Stimulated activated CD4-positive, alpha-beta T cell treated with anti-CD3 and anti-CD28 coated beads, Interleukin-15, amount 100 ng/mL, for 1 hour (primary cell): ENCODE measurements at places on chromosomes 13 and 19.

DNA sequence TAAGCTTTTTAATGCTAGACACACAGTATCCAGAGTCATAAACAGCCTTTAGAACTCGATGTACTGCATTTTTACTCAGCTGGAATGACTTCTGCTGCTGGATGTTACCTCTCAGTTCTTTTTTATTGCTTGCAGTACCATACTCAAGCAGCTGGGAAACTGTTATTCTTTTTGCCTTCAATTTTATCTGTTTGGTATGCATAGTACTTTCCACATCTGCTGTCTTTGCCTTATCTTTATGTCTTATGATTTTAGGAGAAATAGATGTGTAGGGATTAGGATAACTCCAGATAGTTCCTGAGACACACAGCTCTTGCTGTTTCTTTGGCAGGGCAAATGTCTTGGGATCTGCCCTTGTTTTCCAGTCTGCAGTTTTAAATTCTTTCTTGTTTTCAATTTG, 31.5 kb downstream of the TEX30 start:
- no peak for DNase-seq

DNA sequence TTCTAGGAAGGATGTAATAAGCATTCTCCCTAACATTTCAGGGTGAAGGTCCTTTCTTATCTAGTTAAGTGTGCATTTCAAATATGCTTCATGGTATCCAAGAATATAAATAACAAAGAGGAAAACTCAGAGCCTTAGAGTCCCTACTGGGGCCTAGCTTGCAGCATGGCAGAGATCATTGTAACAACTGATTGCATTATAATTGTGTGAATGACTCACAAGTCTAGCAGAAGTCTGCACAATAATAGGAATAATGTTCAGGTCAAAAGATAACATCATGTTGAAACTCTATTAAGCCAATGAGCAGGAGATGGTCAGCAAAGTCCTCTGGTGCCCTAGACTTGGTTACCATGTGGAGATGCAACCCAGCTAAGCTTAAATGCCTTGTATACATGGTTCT, 3.4 kb downstream of the POSTN start:
- no peak for DNase-seq

- DNase-seq: no peak
These were observed 1552.2 kb downstream of the PCDH9 start for GRCh38 chr13:65677906-65678305.

- no peak for DNase-seq
These were observed 59.7 kb downstream of the NAA16 start for GRCh38 chr13:41370736-41371135.

DNA sequence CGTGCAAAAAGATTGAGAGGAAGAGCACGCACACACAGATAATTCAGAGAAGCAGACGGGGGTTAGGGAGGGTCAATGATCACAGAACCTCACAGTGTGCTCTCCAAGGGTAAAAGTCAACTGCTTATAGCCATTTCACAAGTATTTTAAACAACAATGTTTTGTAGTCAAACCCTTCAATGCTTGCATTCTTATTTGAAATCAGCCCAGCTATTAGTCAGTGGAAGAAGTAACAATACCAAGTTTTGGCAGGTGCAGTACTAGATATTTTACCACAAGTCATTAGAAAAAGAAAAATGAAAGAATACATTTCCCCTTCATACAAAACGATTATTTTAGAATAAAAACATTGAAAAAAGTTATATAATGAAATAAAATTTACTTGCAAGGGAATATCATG, 2.6 kb downstream of the CSNK1A1L start:
- no peak for DNase-seq

GRCh38 chr13:94590744-94591143, 5.2 kb downstream of the TGDS start:
- no peak for DNase-seq

DNA sequence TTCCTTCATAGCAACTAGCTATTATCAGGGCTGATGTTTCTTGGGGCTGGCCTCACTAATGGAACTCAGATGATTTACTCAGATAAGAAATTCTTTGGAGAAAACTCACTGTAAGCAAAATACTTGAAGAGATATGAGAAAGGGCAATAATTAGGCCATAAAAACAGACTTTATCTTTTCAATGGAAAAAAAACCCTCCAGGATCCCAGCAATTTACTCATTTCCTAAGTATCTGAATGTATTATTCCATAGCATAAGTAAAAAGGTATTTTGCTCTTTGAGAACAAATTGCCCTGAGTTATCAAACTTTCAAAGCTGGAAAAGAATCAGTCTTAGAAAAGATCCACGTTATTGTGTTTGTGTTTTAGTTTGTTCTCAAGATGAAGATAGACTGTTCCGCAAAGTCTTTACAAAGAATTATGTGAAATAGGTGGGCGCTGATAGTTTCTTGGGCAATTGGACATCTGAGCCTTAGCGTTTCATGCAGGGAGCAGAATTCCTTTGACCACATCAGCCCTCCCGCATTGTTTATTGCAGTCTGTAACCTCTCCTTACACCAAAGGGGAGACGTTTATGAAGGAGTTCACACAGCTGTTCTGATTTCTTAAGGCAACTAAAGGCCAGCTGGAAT, 29.1 kb upstream of the CSNK1A1L start:
- no peak for DNase-seq

DNA sequence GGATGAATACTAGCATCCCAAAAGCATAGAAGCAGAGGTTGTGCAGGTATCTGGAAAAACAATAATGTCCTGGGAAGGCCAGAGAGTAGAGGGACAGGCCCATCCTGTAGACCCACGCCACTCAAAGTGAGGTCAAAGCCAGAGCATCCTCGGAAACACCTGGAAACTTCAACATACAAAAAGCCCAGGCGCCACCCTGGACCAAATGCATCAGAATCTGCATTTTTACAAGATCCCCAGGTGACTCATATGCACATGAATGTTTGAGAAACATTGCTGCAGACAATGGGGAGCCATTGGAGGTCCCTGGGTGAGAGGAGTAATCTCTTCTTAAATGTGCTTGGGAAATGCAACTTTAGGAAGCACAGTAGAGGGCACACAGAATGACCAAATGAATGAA, 684.1 kb downstream of the DIAPH3 start:
- no peak for DNase-seq

DNA sequence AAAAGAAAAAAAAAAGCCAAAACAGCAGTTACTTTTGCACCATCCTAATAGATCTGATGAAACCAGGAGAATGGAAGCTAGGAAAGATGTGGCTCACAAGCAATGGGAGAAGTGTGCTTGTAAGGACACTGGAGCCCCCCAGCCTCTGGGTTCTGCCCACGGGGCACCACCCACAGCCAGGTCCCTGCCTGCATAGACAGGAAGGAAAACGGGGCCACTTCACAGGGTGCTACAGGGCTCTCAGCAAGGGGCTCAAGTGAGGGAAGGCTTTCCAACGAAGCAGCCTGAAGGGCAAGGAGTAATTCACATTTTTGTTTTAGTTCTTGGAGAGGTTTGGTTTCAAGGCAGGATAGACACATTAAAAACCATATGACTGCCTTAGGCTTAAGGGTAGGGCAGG, 42.7 kb downstream of the BRD4 start:
- no peak for DNase-seq

DNA sequence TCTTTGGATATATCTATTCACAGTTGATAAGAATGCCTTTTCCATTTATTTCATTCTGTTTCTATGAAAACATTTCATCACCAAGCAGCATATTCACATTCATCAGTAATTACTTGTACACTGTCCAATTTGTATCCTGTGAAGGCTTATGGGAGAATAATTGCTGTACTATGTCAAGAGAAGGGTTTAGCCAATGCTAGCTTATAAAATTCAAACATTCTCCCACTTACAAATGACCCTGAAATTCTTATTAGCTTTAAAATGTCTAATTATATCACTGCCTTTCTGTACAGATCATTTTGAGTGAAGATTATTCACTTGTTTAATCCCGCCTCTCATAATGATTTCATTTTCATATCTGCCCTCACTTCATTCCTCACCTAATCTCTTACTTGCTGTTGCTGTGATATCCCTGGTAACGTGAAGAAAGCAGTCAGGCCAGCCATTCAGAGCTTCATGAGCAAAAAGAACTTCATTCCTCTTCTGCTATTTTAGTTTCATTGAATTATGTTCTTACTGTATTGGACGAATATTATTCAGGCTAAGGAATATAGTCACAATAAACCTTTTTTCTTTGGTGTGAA, 778.7 kb downstream of the OLFM4 start:
- DNase-seq: no peak

DNA sequence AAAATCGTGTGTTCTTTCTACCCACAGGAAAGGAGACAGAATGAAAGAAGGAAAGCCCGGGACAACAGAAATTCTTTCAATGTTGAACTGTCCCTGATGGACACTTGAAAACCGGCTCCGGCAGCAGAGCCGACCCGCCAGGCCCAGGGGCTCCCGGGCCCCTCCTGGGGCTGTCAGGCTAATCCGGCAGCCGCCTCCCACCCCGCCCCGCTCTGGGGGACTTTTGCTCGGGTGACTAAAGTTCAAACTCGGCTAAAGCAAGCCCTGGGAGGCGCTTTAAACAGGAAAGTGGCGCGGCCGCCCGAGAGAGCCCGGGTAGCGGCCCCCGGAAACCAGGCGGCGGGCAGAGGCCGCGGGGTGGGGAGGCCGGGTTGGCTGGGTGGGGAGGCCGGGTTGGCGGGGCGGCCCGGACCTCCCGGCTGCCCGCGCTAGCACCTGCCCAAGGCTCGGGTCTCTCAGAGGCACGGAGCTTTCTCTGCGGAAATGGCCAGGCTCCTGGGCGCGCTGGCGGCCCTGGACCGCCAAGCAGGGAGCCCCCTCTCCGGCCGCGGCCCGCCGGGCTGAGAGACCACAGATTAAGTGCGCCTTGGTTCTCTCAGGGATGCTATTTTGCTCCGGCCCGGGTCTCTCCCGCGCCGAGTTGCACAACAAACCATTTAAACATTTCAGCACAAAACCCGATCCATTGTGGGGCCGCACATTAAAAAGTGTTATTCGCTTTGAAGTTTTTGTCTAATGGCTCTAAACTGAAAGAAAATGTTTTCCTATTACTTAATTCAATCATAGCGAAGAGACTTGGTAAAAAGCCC, 2.6 kb upstream of the GSX1 start:
- no peak for DNase-seq

DNA sequence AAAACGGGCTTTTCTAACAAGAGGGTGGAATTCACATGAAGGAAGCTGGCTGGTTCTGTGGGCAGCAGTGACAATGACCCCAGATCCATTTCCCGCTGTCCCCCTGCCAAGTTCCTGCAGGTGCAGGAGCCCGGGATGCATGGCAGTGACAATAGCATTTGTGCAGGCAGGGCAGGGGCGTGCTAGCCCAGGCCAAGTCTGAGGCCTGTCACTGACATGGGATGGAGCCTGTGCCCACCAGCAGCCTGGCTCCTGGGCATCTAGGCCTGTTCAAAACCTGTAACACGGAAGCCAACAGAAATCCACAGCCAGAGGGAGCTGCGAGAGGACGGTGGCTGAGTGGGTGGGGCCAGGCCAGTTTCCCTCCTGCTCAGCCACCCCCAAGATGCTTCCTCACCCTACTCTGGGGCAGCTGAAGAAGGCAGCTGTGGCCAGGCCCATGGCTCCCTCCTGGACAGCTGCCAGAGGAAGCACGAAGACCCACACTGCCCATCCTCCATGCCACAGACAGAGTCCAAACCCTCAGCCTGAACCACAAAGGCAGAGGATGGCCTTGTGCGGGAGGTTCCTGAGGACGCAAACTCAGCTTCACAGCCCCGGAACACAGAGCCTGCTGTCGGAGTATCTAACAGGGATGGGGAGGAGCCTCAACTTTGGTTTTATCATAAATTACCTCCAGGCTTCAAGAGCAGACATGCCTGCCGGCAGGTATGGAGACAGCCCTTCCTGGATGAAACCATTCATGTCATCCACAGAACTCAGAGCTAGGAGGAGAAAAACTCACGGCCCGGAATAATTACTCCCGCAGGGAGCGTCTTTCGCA, 74.0 kb downstream of the CEBPG start:
- DNase-seq: no peak

DNA sequence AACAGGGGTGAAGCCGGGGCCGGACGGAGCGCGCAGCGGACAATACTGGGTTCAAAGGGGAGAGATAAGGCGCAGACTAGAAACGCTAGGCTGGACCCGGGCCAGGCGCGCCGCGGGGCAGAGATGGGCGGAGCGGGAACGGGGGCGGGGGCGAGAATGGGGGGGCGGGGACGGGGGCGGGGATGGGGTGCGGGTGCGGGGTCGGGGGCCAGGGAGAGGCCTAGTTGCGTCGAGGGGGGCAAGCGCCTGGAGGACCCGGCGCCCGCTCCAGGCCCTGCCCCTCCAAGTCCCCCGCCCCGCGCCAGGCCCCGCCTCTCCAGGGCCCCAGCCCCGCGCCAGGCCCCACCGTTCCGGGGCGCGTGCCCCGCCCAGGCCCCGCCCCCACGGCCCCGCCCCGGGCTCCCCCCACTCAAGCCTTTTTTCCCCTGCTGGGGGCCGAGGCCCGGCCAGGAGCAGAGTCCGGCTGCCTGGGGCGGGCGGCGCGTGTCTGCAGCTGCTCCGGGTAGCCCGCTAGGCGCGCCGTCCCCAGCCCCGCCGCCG, at the start of gene CERS4:
Gene CERS4, plus strand, starts transcription at position 449 of the 540 bp plus-strand sequence. CDS start 41,707 bp downstream, outside the sequence.
- DNase-seq: peak; percentile 78

DNA sequence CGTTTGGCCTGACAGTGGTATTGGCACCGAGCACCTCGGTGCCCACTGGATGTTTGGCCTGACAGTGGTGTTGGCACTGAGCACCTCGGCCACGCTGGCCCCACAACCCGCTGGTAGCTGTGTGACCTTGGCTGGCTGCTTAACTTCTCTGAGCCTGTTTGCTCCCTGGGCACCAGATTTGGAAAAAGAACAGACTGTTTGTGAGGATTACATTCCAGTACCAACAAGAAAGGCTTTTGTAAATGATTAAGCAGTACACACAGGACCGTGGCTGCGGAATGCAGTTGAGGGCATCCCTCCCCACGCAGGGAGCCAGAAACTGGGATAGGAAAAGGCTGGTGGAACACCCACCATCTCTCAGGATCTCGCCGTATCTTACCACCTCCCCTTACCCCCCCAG, 31.9 kb downstream of the SLC25A42 start:
- DNase-seq: no peak

DNA sequence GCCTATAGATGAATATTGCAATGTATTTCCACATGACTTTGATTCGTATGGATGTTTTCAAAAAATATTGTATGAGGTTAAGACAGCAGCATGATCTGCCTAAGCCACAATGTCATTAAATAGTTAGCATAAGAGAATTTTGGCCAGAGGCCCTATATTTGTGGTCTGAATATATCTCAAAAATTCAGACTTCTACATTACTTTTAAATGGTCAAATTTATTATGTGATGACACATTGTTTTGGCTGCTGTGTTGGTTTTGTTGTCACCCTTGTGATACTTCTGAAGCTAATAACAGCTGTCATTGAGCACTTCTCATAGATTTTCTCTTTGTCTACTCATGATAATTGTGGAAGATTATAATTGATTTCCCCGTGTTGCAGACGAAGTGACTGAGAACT, 288.2 kb downstream of the MYO16 start:
- no peak for DNase-seq

DNA sequence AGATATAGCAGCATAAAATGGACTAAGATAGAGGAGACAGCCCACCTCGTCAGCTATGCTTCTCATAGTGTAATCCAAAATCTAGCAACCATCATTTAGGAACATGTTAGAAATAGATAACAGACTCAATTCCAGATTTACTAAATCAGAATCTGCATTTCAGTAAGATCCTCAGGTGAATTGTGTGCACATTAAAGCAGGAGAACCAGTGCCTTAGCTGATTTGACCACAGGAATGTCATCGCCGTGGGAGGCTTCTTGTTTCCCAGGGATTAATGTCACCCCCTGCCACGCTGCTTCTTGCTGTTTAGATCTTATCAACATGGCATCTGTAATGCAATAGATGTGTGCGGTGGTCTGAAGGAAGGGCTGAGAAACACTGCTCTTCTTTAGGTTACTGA, 84.0 kb downstream of the GPC5 start:
- DNase-seq: no peak
